GDM1 (cell line): ENCODE measurements at places on chromosomes 5 and 9.

- no peak for DNase-seq
These were observed 81.5 kb downstream of the VCAN start for GRCh38 chr5:83553000-83553486.

DNA sequence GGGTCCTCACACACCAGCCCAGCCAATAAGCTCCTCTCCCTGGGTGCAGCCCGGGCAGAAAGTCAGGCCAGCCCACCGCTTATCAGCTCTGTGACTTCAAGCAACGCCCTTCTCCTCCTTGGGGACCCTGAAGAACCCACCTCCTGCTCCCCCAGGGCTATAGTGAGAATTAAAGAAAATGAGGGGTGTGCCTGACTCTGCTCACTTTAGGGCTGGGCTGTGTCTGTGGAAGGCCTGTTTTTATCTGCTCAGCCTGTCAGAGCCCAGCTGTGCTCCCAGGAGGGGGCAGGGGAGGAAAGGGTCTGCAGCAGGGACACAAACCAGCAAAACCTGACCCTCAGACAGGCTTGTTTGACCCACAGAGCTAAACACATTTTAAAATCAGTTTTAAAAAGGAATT lies 3.9 kb downstream of the GPRIN1 start:
- DNase-seq, result no peak

- DNase-seq, result peak; percentile 51
These were observed 726 bp downstream of the DAP start for GRCh38 chr5:10760096-10760920.

DNA sequence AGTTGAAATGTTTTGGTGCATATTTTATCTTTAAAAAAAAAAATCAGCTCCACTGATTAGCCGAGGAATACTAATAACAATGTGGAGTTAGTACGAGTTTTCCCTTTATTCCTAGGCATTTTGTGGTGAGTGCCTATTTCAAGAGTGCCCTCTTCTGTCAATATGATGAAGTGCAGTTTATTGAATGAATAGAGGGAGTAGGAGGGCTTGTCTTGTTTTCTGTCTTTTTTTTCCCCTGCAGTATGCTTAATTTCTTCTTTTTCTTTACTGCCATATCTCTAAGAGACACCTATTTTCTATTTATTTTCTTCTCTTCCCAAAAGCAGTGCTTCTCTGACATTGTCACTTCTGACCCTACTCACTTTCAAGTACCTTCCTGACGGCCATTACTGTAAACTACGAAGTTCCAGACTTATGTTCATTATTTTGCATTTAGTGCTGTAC lies 169.6 kb upstream of the PITX1 start:
- DNase-seq, result no peak

DNA sequence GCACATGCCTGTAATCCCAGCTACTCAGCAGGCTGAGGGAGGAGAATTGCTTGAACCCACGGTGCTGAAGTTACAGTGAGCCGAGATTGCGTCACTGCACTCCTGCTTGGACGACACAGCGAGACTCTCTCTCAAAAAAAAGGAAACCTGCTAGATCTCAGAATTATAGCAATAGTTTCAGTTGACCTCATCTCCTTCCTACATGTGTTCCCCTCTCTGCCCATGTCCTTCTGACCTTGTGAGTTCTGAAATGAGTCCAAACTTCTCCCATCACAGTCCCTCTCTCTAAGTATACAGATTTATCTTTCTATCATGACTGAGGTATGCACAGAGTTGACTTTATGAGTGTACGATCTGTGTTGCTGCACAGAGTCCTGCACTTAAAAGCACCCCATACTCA lies 44.6 kb upstream of the SHOC1 start:
- no peak for DNase-seq
